ENCODE measurements at places on chromosomes 4 and X. TPM values are rescaled to one million over a fixed set of nuclear protein-coding genes. Genes with fewer than 3 reads are reported as not detected.

Gene IBSP
- not detected for polyA plus RNA-seq

Gene MAGEA6
- polyA plus RNA-seq, result not detected

Gene SLC38A5
- 65.0 TPM for polyA plus RNA-seq

Gene S100P
- polyA plus RNA-seq, result 0.60 TPM

Gene TCEAL2
- polyA plus RNA-seq, result 190 TPM

Gene PWWP3B
- polyA plus RNA-seq, result 1.6 TPM

Gene CSAG2
- not detected for polyA plus RNA-seq

Gene IL21
- polyA plus RNA-seq, result not detected

Gene TCEAL7
- polyA plus RNA-seq, result 118 TPM

Gene STAG2
- polyA plus RNA-seq, result 77.1 TPM

Gene CFI
- polyA plus RNA-seq, result 24.9 TPM

Gene VCX
- polyA plus RNA-seq, result 0.44 TPM

Gene AMMECR1
- 6.1 TPM for polyA plus RNA-seq

Gene FGF2
- 18.1 TPM for polyA plus RNA-seq

Gene MCTS1
- polyA plus RNA-seq, result 57.6 TPM

Gene UCP1
- polyA plus RNA-seq, result 0.36 TPM

Gene DCAF12L1
- polyA plus RNA-seq, result 0.38 TPM

Gene LEF1
- polyA plus RNA-seq, result 28.5 TPM

Gene C4orf36
- polyA plus RNA-seq, result 3.8 TPM

Gene PRIMPOL
- polyA plus RNA-seq, result 27.4 TPM

Gene PAGE2
- polyA plus RNA-seq, result not detected

Gene MANBA
- polyA plus RNA-seq, result 14.2 TPM

Gene GRIA2
- 263 TPM for polyA plus RNA-seq

Gene SERPINA7
- not detected for polyA plus RNA-seq

Gene CCDC160
- polyA plus RNA-seq, result 7.6 TPM

Gene CHRDL1
- 8.8 TPM for polyA plus RNA-seq
